ENCODE measurements at places on chromosomes 6 and 20.

- DNase-seq, result no peak
These were observed 17.7 kb upstream of the PARD6B start for GRCh38 chr20:50713657-50714101.

- DNase-seq, result no peak
These were observed 33.3 kb upstream of the SOX4 start for GRCh38 chr6:21560249-21560648.

DNA sequence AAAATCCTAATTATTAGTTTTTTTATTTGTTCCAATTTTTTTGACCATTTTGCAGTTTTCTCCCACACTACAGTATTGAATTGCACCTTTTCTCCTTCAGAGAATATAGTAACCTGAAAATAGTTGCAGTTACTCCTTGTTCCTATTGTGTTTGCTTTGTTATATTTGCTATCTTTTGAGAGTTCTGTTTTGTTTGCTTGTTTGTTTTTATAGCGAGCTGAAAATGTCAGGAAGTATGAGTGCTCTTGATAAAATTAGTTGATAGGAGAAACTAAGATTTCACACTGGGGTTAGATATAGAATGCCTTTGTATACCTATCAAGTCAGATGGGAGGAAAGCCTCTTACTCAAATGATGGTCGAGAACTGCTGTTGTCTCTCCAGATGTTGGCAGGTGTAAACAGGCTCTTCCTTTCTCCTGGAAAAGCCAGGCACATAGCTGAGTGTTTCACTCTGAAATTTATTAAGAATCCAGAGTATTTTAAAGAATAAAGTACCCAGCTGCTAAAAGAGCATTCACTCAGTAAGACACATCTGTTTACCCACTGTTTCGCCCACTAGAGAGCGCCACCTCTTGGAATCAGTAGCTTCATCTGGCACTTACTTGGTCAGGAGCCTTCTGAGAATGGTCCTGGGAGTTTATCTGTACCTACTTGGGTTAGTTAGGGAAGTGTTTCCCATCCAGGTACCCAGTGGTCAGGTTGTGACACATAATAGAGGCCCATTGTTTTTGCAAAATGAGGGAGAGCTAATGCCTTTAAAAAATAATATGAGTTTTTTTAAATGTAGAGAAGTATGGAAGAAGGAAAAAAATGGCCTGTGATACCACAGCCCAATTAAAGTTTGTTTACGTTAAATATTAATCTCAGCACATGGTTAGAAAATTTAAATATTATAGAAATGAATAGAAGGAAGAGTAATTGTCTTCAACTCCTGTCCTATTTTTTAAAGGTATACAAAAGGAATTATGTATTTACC lies 11.2 kb downstream of the NT5DC1 start:
- no peak for DNase-seq

DNA sequence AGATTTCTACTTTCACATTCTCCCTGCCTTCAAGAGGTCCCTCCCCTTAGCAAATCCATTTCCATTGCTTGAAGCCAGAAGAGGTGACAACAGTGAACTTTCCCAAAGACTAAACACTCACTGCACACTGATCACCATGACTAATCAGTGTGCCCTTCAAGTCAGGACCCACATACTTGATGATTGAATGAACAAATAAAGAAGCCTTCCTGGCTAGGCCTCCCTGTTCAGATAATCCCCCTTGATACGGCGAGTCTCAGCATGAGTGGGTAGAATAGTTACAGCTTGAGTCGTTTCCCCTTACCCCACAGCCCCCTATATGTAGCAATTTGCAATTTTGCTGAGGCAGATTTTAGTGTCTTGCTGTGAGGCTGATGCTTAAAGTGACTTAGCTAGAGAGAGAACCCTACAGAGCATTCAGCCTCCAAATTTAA lies 102.2 kb downstream of the UNC5CL start:
- peak; percentile 76 for DNase-seq

GRCh38 chr6:140977403-140977802 lies 1155.3 kb upstream of the GJE1 start:
- DNase-seq, result no peak

DNA sequence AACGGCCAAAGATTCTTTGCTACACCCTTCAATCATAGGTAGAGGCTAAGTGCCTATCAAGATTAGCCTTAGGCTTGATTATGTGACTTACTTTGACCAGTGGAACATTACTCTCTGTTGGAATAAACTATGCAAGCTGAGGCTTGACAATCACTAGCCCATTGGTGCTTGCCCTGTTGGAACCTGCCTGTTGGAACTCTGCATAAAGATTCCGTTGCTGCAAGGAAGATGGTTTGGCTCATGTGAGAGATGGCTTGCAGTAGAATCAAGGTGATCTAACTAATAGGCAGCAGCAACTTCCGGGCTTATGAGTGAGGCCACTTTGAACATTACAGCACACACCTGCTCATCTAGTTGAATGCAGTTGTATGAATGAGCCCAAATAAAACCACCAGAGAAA lies 227.7 kb upstream of the TSHZ2 start:
- no peak for DNase-seq

DNA sequence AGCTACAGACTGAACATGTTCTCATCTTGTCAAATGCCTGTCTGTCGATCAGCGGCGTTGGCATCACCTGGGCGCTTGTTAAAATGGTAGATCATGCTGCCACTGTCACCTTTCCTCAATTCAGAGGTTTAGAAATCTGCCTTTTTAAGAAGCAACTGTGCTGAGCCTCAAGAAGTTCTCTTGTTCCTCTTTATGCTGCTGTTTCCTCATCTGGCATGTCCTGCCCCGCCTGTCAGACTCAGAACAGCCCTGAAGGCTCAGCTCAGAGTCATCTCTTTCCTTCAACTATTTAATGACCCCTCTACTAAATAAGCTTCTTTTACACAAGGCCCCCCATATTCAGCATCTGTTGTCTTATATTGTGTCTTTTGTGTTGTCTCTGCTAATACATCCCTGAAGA lies 368.2 kb downstream of the EPM2A start:
- DNase-seq, result no peak

GRCh38 chr6:102553214-102553613 lies 1159.7 kb downstream of the GRIK2 start:
- no peak for DNase-seq

DNA sequence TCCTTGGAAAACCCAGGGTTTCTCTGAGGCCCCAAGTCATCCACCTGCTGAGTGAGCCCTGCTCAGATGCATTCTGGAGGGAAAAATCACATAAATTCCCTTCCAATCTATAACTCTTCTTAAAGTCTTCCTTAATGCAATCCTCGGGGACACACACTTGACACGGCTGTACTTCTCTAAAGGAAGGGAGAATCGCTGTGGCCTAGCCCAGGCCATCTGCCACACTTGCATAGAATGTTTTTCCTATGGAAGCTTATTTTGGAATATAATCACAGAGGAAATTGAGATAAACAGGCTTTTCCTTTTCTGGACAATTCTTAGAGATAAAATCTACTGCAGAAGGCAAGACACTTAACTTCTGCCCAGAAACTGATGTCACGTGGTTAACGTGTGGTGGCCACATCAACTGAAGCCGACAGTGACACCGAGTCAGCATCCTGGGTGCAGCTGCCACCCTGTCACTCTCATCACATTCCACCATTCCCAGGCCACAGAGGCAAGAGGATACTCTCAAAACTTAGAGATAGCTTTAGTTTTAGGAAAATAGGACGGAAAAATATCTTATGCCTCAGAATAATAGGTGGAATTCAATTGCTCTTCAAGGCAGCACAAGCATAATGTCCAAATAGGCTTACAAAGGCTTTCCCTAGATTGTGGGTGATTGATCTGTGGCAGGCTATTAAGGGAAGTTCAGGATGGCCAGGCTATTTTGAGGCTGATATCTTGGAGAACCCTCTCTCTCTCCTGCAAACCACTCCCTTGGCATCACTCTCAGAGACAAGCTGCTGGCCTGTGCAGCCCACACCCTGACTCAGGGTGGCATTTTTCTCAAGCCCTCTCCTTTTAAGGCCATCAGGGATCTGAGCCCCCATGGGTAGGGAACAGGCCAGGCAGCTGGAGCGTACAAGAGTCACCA lies 29.6 kb downstream of the PSMB1 start:
- no peak for DNase-seq

All from AG04449 (cell line).